Chondrocyte (in vitro differentiated cells): ENCODE measurements at places on chromosomes 1 and 21.
A peak's percentile ranks its signal among the peaks of the same experiment; 100 is the strongest.

GRCh38 chr1:202160377-202160940 lies at the start of gene PTPN7:
TSS of gene PTPN7 (minus strand) at chr1:202160602. CDS start at chr1:202159402, 1,200 bp downstream.
- DNase-seq = no peak

DNA sequence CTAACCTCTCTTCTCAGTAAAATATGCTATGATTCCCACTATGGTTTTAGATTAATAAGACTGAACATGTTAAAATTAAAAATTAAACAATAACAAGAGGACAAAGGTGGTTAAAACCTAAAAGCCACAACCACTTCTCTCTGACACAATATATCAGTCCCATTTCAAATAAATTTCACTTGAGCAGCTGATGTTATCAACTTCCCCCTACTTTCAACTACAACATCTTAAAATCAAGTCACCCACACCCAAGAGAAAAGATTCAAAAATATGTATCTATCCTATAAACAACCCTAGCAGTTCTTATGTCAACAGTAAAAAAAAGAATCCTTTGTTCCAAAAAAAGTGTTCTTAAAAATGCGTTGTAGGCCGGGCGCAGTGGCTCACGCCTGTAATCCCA lies 7.5 kb downstream of the PUM1 start:
- no peak for DNase-seq

- no peak for DNase-seq
These were observed 4.7 kb upstream of the ECE1 start for GRCh38 chr1:21295002-21295401.

DNA sequence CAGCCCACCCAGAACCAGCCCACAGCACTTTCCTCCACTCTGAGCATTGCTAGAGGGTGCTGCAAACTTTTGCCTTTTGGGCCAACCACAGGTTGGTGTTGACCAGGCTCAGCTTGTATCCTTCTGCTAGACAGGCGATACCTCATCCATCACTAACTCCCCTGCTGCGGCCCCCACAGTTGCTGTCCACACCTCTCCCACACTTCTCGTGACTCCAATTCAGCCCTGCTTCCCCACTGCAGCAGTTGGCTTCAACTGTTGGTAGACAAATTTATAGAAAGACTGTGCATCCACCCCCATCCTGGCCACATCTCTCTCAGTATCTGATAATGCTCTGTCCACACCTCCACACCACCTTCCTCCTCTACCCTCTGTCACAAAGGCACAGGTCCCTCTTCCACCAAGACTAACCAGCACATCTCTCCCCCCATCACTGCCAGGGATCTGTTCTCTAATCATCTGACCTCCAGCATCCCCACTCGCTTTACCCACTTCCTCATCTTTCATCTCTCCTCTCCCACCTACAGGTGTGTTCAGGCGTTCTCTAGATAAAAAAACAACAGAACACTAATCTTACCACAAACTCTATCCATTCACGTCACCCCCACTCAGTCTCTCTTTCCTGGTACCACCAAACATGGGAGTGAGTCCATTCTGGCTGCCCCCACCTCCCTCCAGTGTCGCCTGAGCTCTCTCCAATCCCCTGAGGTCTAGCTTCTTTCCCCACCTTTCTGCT lies 15.8 kb upstream of the SLC25A44 start:
- DNase-seq = no peak

- DNase-seq = no peak
These were observed 13.3 kb upstream of the TBX15 start for GRCh38 chr1:119001181-119002027.

DNA sequence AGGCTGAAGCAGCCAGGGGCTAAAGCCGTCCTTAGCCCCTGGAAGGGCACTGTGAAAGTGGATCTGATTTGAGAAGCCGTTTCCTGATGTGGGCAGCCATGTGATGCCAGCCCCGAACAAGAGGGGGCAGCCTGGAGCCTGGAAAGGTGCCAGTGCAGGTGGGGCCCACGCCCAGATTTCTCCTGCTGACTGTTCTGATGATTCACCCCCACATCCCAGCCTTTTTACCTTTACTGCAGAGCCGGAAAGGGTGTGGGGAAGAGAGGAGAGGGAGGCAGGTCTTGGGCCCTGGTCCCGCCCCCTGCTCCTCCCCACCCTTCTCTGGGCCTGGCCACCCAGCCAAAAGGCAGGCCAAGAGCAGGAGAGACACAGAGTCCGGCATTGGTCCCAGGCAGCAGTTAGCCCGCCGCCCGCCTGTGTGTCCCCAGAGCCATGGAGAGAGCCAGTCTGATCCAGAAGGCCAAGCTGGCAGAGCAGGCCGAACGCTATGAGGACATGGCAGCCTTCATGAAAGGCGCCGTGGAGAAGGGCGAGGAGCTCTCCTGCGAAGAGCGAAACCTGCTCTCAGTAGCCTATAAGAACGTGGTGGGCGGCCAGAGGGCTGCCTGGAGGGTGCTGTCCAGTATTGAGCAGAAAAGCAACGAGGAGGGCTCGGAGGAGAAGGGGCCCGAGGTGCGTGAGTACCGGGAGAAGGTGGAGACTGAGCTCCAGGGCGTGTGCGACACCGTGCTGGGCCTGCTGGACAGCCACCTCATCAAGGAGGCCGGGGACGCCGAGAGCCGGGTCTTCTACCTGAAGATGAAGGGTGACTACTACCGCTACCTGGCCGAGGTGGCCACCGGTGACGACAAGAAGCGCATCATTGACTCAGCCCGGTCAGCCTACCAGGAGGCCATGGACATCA lies at the start of gene SFN:
TSS of gene SFN (plus strand) at position 369 of the 904 bp plus-strand sequence. CDS start at position 433, 64 bp downstream.
- DNase-seq = peak; percentile 95

GRCh38 chr1:168629466-168629865 lies 53.1 kb downstream of the XCL1 start:
- no peak for DNase-seq

DNA sequence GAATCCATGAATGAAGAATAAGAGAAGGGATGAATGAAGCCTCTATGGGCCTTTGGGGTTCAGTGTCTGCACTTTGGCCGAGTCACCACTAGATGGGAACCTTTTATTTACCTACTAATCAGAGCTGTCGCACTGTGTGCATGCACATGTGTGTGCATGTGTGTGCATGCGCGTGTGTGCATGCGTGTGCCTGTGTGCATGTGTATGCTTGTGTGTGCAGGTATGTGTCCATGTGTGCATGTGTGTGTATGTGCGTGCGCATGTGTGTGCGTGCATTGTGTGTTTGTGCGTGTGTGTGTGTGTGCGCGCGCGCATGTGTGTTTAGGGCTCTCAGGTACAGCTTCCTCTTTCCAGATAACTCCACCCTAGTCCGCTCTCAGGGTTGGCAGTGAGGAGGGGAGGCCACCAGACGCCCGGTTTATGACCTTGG lies 20.4 kb upstream of the UBXN10 start:
- no peak for DNase-seq

GRCh38 chr21:38178653-38179470 lies 77.9 kb upstream of the KCNJ15 start:
- no peak for DNase-seq

GRCh38 chr1:64440183-64440826 lies 29.6 kb upstream of the CACHD1 start:
- DNase-seq = no peak

GRCh38 chr1:115596080-115596780 lies 45.5 kb upstream of the VANGL1 start:
- no peak for DNase-seq

DNA sequence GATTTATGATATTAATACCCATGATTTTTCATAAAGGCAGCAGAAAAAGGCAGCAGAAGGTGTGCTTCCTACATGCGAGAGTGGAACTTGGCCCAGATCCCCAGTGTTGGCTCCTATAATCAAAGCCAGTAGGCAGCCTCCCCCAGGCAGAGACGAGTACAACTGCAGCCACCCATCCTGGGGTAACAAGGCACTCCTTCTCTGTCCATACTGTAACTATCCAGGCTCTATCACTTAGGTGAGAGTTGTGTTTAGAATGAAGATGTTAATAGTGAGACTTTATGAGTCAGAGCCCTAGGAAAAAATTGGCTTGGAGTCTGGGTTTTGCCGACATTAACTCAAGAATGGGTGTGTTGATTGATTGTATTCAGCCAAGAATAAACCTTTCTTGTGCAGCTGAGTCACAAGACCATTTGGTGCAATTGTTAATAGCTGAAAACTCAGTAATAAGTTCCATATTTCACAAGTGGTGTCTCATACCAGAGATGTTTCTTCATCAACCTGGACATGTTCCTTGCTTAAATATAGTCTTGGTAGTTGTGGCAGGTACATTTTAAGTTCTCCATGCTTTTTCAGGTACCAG lies 322.3 kb downstream of the DUSP10 start:
- no peak for DNase-seq

DNA sequence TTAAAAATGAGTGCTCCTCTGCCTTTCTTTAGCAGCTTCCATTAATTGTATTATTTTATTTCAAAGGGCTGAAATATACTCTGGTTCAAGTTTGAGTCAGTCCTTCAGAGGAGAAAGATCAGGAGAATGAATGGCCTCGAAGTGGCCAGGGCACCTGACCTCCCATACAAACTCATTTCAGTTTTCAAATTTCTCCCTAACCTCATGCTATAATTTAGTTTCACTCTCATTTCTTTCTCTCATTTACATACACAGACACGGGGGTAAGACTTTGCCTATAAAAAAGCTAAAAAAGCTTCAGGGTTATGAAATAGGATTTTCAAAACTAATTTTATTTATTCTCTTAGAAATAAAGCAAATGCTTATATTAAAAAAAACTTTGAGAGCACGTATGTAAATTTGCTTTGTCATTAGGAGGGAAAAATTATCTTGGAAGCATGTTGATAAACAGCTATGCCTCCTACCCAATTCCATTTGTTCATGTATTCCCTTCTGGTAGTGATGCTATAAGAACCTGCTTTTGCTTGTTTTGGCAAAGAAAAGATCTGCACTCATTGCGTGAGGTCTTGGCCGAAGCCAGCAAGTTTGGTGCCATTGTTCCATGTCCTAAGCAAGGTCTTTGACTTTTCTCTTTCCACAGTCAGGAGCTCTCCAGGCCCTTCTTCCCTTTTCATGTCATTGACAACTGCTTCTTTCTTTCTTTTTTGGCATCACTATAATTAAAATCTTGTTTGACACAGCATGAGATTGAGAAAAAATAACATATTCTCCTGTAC lies 80.4 kb upstream of the LRRC53 start:
- no peak for DNase-seq

DNA sequence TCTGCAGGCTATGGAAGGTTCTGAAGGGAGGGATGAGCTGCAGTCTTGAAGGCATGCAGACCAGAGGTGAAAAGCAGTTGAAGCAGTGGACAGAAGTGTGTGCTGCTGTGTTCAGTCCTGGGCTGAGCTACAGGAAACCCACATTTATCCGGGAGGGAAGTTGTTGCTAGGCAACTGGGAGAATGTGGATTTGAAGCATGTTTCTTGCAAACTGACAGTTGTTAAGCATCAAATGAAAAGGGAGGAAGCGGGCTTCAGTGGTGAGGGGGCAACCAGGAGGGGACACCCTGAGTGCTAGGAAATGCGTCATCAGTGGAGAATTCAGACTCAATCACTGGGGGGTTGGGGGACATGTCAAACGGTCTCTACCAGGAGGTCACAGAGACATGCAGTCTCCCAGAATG lies 28.7 kb downstream of the ABCA4 start:
- DNase-seq = no peak

DNA sequence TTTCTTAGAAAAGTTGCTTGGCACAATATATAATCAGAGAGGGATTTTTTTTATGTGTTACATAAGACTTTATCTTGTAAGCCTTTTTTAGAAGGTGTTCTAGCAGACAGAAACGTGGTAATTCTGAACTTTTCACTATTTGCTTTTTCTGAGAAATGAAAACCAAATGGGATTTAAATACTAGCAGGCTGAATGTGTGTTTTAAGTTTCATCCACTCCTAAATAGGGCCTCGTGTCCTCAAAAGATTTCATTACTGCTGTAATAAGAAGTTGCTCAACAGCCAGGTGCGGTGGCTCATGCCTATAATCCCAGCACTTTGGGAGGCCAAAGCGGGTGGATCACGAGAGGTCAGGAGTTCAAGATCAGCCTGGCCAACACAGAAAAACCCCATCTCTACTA lies 44.7 kb upstream of the FMO2 start:
- DNase-seq = no peak

DNA sequence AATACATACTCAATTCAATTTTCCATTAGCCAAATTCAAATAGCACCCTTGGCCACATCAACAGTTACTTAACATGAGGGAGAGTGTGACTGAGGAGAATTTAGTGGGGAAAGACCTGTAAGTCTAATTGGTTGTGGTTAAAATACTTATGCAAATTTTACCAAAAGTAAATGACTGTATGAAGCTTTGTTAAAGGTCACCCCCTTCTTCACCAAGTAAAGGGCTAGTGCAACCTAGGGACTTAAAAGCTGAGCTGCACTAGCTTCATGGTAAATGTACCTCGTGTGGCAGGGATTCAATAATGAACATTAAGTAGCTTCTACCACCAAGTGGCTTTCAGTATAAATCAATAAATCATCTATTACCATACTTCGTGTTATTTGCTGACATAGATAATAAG lies 372.0 kb downstream of the NTNG1 start:
- DNase-seq = no peak

DNA sequence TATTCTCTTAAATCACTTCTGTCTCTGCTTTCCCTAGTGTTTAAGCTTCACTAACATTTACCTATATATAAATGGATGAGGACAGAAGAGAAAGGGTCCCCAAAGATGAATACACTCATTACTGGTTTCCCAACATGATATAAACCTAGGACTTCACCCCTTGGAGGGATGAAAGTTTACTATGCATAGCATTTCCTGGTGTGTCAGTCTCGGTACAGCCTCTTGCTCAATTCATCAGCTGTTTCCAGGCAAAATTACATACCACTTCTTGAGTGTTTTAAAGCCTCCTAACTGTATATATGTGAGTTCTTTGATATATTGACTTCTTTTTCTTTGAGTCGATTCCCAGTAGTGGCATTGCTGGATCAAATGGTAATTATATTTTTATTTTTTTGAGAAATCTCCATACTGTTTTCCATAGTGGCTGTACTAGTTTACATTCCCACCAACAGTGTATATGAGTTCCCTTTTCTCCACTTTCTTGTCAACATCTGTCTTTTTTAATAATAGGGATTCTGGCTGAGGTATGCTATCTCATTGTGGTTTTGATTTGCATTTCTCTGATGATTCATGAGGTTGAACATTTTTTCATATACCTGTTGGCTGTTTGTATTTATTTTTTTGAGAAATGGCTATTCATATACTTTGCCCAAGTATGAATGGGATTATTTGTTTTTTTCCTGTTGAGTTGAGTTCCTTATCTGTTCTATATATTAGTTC lies 259.3 kb upstream of the CACYBP start:
- no peak for DNase-seq

DNA sequence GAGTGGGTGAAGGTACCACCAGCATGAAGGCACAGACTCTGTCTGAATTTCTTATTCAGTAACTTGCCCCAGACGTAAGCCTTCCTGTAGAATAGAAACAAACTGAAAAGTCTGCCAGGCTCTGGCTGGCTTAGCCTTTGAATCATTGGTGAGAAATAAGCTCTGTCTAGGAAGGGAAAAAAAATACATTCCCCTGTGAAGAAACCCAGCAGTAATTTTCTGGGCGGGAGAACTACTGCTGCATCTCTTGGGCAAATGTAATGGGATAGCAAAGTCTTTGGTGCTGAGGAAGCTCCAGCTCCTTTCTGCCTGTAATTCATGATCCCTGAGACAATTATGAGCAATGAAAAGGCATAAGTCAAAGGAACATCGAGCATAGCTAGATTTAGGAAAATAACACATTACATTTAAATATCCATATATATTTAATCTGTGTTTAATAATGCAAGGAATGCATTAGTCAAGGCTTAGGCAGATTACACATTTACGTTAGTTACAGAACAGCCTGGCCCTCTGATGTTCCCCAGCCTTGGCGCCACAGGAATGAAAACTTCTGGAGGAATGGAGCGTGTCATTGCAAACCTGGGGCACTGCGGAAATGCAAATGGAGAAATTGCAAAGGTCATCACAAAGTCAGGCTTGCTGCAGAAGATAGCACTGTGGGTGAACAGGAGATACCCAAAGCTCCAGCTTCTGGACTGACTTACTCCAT lies 216.3 kb upstream of the CAMK1G start:
- DNase-seq = no peak

- DNase-seq = no peak
These were observed 2.6 kb downstream of the NDC1 start for GRCh38 chr1:53835491-53835890.
